ENCODE measurements at places on chromosomes 3 and 15. TPM values are rescaled to one million over a fixed set of nuclear protein-coding genes. Genes with fewer than 3 reads are reported as not detected.
A peak's percentile ranks its signal among the peaks of the same experiment; 100 is the strongest.

The CASR gene
- polyA plus RNA-seq = 0.13 TPM

GRCh38 chr15:48636511-48636910, 9.0 kb downstream of the FBN1 start:
- DNase-seq = no peak

- DNase-seq = no peak
Measured at GRCh38 chr3:15536856-15537255, 15.3 kb upstream of the COLQ start.

- DNase-seq = no peak
Measured at GRCh38 chr3:128727059-128727458, 1.1 kb downstream of the RAB7A start.

The BCL2A1 gene
- 0.73 TPM for polyA plus RNA-seq

DNA sequence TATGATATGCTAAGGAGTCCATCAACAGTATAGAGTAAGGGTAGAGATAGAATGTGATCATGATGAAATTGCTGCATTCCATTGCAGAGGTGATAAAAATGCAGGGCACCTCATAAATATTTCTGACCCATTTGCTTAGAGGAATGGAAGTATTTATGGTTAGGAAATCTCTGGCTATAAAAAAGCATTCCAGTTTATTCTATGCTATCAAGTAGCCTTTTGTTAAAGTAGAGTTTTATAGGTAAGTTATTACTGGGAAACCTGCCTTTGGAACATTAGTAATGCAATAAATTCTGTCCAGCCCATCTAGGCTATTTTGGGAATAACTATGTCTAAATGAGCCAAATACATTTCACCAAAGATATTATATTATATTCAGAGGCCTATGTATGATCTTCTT, 19.8 kb upstream of the STRIT1 start:
- DNase-seq = no peak

DNA sequence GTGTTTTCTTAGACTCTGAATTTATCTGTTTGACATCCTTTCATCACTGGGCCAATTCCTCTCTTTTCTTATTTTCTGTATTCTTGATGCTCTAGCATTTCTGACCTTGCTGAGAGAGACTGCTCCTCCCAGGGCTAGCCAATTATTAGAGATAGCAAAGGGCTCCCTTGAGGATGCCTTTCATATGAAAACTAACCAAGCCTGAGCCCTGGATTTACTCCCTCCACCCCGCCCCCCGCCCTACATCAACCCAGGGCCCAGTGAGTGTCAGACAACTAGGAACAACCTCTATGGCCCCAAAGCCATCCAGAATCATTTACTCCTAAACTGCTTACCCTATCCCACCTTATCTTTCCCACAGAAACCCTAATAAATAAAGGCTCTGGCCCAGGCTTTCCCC, 69.7 kb upstream of the LARS2 start:
- DNase-seq = no peak

The FSD2 gene
- polyA plus RNA-seq = 0.40 TPM

The CHDH gene
- 4.8 TPM for polyA plus RNA-seq

The IQGAP1 gene
- polyA plus RNA-seq = 224 TPM

The PTX3 gene
- polyA plus RNA-seq = 25.5 TPM

The CAMKV gene
- polyA plus RNA-seq = not detected

GRCh38 chr15:67074886-67075229, 9.5 kb downstream of the SMAD3 start:
- no peak for DNase-seq

DNA sequence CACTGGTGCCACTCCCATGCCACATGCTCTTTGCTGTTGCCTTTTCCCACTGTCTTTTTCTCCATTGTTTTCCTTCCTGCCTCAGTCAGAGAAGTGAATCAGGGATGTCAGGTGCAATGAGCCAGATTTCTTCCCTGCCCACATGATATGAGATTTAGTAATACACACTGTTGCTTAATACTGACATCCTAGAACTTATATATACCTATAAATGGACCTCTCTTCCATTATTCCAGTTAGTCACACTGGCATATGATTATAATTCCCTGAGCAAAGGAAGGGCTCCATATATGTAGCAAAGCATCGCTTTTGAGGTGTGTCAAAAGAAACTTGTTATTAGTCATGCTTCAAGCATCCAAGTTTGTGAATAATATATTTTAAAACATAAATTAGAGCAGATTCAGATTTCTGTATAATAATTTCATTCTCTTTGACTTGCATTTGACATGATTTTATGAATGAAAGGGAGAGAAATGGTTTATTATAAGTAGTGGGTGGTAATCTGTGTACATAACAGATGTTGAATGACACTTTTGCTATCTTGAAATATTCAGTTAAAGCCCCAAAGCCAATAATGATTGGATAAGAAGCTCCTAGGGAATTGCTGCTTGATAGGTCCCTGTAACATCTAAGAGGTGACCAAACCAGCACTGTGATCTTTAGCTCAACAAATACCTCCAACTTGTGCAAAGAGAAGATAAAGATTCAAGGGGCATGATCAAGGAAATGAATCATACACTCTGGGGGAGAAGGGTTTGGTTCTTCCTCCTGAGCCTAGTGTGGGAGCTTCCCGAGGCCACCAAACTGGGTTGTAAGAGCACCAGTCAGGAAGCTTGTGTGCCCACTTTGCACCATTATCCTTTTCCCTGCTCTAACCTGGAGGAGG, 48.6 kb downstream of the CHST2 start:
- no peak for DNase-seq

DNA sequence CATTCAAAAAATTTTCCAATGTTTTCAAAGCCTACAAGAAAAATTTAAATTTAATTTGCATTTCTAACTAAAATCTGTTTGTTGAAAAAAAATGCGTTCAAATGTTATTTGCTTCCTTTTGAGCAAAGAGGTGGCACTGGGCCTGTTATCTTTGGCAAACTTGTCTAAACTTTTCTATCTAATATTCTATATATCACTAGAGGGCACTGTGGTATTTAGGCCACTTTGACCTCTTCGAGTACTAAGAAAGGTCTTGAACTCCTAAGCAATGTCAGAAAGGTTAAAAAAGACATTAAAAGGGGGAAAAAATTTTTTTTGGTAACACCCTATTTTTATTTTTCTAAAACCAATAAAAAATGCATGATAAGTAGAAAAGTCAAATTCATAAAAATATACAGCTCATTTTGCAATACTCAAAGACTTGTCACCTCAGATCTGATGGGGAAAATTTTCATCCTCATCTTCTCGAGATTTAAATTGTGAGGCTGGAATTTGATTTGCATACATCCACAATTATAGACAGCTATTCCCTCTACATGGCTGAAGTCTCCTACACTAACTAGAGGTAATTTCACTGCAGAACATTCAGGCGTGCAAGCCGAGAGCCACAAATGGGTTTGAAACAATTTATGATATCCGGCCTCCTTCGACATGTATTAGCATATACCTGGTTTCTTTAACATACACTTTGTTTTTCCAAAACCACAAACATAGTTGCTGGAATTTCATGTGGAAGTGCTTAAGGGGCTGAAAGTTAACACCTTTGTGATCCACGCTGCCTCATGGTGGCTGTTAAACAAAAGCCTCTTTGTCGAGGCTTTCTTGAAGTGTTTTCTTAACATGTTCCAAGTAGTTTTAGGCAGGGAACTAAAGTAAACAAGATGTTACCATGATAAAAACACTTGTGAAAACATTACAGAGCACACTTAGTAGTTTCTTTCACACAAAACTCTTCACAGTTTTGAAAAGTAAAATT, 576.4 kb downstream of the FOXP1 start:
- DNase-seq = no peak

The CNTN4 gene
- polyA plus RNA-seq = 12.3 TPM

DNA sequence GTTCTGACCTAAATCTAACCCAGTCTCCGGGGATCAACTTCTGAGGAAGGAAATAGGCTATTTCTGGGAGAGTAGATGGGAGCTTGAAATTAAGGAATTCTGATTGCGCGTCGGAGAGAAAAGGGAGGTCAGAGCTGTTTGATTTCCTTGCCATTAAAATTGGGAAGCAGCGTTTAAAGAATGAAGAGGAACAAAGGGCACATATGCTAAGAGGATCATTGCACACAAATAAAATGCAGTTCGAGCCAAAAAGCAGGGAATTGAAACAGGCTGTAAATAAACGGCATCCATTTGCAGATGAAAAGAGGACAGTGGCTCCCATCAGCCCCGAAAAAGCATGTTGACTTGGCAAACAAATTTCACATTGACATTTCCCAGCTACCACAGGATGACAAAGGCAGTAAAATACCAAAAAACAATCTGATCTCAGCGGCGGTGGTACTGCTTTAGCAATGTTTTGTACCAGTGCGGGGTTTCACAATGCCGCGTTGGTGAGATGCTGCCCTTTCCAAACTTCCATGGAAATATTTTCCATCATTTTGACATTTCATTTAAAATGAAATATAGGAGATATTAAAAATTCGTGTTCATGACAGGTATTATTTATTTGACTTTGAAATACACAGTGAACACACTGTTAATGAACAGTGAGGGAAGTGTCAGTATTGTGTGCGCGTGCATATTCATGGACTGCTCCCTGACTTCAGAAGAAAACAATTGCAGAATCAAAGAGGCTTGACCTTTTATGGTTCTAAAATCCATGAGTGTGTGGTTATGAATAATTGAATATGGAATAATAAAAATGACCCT, 108.8 kb downstream of the SQOR start:
- no peak for DNase-seq

DNA sequence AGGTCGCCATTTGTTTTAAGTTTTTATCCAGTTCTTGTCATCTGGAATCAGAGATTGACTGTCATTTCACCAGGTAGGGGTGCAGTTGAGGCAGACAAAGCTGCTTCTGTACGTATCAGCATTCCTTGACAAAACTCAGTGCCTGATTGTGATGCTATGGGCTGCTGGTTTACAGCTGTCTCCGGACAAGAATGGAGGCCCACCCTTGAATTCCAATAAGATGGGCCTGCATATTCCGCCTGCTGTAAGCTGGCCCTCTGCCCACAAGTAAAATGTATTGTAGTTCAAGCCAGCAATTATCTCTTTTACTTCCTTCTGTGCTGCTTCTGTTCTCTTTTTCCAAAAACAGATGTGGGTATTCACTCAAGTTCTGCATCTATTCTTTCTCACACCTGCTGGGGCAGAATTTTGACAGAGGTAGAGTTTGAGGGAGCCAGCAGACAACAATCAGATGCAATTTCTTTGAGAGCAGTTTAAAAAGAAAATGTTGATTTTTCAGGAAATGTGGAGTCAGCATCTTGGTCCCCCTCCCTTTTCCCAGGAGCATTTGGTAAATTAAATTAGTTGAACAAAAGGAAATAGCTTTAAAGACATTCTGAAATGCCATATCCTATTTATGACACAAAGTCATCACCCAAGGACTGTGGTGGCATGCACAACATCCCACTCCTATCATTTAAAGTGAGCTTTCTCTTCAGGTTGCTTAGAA, 53.5 kb downstream of the IQCH start:
- DNase-seq = peak; percentile 10

The BHLHE40 gene
- polyA plus RNA-seq = 25.1 TPM

GRCh38 chr15:67745073-67746006, 80.0 kb upstream of the SKOR1 start:
- DNase-seq = no peak

GRCh38 chr3:139757448-139758030, 79.8 kb upstream of the NMNAT3 start:
- no peak for DNase-seq

GRCh38 chr15:78111788-78112187, 19.4 kb downstream of the SH2D7 start:
- no peak for DNase-seq

DNA sequence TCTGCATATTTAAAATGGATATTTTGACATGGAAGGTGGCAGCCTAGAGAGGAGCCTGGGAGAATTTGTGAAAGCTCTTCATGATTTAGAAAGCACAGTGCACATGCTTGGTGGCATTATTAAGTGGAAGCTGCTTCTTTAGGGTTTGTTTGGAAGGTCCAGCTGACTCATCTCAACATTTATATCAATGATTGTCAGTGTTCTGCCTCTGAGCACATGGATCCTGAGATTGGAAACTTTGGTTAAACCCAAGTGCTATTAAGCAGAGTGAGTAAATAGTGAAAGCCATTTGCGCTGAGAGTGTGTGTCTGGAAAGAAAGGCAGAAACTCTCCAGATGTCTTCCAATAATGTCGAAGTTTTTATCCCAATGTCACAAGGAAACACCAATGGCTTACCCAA, 7.4 kb downstream of the NOX5 start:
- no peak for DNase-seq

The PPM1L gene
- 4.9 TPM for polyA plus RNA-seq

DNA sequence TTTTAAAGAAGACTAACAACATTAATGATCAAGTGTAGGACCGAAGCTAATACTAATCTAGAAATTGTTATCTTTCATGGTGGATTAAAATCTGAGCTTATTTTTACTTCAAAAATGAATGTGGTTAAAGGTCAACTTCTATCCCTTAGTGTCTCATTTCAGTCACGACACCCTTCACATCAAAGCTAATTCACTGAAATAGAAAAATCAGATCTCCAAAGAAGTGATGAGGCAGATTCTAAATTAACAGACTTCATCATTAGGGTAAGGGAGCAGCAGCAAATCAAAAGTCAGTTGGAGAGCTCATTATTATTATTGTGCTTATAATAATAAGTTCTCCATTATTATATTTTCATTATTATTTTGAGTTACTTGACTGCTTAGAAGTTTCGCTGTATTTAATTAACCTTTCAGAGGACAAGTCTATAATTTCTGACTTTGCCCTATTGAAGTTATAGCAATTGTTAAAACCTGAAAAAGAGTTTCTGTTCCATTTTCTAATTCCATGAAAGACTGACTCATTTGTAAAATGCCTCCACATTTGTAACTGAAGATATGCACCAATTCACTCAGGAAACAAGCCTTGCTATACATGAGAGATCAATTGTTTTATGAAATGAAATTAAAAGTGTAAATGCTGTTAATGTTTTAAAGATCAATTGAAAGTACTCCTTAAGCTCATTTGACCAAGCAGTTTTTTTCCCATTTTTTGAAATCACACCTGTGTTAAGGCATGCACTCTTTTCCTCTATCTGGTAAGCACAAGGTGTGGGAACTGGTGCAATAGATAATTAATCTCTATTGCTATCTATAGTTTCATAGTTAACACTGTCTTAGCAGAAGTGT, 23.1 kb upstream of the CMC1 start:
- no peak for DNase-seq

GRCh38 chr15:43292375-43293078, 25.8 kb upstream of the TGM5 start:
- DNase-seq = no peak

DNA sequence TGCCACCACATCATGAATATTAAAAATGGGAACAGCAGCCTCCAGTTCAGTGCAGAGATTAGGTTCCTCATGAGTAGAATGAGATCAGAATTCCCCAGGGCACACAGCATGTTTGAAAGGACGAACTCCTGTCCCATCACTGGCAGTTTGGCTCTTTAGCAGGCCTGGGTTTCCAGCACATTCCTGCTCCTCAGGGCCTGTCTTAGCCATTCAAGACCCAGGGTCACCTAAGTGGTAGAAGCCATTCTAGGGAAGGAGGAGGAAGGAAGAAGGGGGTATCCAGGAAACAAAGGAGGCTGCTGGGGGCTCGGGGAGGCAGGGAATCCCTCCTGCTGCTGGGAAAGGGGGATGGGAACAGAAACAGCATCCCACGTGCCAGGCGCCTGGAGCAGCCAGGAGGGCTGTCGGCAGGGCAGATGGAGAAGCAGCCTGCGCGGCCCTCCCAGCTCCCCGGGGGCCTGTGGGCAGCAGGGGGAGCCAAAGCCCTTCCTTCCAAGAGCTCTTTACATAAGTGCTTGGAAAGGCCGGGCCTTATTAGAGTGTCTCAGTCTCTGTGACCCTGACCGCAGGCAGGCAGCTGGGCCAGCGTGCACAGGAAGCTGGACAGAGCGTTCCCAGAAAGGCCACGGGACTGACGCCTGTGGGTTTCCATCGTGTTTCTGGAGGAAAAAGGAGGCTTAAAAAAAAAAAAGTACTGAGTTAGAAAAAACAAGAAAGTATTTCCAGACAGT, 24.7 kb downstream of the LOXL1 start:
- DNase-seq = peak; percentile 94
